Head of caudate nucleus (tissue), 42 donors: ENCODE measurements at places on chromosomes 2 and 18.
A peak's percentile ranks its signal among the peaks of the same experiment; 100 is the strongest.

- no peak for DNase-seq
Measured at GRCh38 chr18:63844254-63844653, 43.3 kb upstream of the SERPINB2 start.

- DNase-seq, result peak; percentile 9
Measured at GRCh38 chr2:240231838-240232244, 91.4 kb upstream of the OTOS start.

- DNase-seq, result no peak
Measured at GRCh38 chr2:219718066-219718465, 90.6 kb downstream of the SLC4A3 start.

DNA sequence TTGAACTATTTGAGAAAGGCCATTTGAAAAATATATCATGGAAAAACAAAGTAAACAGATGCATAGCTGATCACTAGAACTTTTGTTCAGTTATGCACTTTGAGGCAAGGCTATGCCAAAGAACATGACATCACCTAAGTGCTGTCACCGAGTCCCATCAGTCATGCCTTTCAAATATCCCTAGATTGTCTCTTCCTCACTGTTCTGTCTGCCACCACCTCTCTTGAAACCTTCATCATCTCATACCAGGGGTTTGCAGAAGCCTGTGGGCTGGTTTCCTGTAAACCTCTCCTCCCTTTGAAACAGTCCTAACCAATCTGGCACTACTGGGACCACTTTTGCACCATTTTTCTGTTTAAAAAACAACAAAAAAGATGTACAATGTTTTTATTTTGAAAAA lies 12.3 kb upstream of the RAPH1 start:
- DNase-seq, result no peak

GRCh38 chr2:58291726-58292438 lies 50.8 kb upstream of the FANCL start:
- no peak for DNase-seq
